ENCODE measurements at places on chromosomes 3 and 15.

DNA sequence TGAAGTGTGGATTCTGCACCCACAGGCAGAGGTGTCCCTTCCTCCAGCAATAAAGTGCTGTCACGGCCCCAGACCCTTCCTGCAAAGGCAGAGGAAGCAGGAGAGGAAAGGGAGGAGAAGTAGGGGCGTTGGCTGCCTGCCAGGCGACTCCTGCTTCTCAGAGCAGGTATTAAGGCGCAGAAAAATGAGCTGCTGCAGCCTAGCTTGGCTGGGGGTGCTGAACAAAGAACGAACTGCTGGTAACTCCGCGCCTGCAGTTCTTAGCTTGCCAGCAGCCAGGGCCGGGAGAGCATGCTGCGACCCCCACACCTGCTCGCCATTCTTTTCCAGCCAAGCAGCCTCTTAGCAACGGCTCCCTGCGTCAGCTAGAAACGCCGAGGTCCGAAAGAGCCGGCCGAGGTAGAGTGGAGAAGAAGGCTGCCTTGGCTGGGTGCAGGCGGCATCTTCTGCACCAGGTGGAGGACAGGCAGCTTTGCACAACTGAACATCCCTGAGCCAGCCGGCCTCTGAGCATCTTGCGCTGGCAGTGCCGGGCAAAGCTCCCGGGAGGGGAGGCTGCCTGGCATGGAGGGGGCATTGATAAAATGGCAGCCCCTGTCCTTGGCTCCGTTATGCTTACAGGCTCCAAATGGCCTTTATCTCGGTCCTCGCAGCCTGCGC lies 296.0 kb downstream of the MEX3B start:
- peak; percentile 17 for DNase-seq

GRCh38 chr3:100766069-100766468 lies 56.8 kb downstream of the TFG start:
- no peak for DNase-seq

GRCh38 chr3:20811631-20812030 lies 625.6 kb upstream of the SGO1 start:
- no peak for DNase-seq

- no peak for DNase-seq
These were observed 89.0 kb downstream of the C3orf85 start for GRCh38 chr3:109225516-109225915.

GRCh38 chr15:33396475-33396874 lies 85.7 kb downstream of the RYR3 start:
- DNase-seq: no peak
